Frontal cortex (tissue), 4 donors: ENCODE measurements at places on chromosomes 13 and 19.
A peak's percentile ranks its signal among the peaks of the same experiment; 100 is the strongest.

DNA sequence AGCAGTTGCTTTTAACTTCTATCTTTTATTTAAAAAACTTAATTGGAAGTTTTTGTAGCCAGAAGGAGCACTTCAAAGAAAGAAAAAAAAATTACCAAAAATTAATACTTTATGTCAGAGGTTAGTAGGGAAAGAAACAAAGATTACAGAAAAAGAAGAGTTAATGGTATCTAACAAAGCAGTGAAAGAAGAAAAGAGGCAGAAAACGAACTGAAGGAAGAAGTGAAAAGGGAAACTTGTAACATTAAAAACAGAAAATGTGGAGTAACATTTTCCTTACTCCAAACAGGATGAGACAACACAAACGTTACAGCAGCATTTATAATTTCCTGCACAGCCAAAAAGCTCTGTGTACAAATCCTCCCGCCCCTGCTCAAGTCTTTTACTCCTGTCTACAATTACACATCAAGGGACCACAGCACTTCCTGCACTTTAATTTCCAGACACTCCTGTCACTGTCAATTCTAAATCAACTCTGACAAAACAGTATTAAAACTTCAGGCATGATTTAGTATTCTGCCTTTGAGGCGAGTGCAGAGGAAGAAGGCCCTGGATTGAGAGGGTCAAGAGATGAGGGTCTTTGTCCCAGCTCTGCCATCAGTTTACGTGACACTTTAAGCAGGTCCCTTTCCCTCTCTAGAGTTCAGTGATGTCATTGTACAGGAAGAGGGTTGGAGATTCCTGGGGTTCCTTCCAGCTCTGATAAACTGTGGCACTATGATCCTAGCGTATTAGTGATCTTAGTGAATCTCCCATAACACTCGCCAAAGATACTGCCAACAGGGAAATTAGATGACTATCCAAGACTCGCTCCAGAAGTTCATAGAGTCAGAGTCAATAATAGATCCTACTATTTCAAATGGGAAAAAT is 53.2 kb upstream of the LSM14A start:
- DNase-seq, result no peak

- DNase-seq, result no peak
Observed at GRCh38 chr19:927780-928401, 2.1 kb downstream of the ARID3A start.

GRCh38 chr13:99448546-99448945 is 52.7 kb upstream of the TM9SF2 start:
- no peak for DNase-seq

GRCh38 chr19:48906324-48906723 is 6.2 kb downstream of the NUCB1 start:
- DNase-seq, result no peak

- DNase-seq, result peak; percentile 28
Observed at GRCh38 chr13:52010890-52011631, at the start of gene ATP7B. Gene ATP7B (minus strand): TSS chr13:52011450. CDS start chr13:52011337, 113 bp downstream.
